ENCODE measurements at places on chromosomes 3 and 15. TPM values are rescaled to one million over a fixed set of nuclear protein-coding genes. Genes with fewer than 3 reads are reported as not detected.

GRCh38 chr15:96958721-96959120, 628.2 kb downstream of the NR2F2 start:
- no peak overlapping the region for H3K27ac ChIP-seq
- H3K27me3 ChIP-seq, result no peaks in the 10 kb centered on the region
- no peak for DNase-seq

DNA sequence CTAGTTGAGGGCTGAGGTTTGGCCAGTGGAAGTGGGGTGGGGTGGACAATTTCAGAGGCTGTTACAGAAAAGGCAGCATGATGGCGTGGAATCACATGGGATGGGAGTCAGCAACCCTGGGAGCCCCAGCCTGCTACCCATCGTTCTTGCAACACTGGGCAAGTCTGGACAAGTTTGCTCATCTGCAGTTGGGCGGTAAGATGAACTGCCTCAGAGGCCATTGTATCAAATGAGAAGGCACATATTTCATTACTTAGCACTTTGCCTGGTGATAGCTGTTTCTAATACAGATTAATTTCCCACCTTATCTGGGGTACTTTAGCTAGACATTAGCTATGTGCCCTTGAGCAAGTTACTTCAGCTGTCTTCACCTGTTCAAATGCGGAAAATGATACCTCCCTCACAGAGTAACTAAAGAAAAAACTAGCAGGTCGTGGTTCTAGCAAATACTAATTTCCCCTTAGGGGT, 248.9 kb downstream of the THSD4 start:
- H3K27ac ChIP-seq, result no peak overlapping the region
- no peaks in the 10 kb centered on the region for H3K4me1 ChIP-seq
- no peak overlapping the region for H3K4me3 ChIP-seq
- no peaks in the 10 kb centered on the region for H3K27me3 ChIP-seq
- no peak for DNase-seq

DNA sequence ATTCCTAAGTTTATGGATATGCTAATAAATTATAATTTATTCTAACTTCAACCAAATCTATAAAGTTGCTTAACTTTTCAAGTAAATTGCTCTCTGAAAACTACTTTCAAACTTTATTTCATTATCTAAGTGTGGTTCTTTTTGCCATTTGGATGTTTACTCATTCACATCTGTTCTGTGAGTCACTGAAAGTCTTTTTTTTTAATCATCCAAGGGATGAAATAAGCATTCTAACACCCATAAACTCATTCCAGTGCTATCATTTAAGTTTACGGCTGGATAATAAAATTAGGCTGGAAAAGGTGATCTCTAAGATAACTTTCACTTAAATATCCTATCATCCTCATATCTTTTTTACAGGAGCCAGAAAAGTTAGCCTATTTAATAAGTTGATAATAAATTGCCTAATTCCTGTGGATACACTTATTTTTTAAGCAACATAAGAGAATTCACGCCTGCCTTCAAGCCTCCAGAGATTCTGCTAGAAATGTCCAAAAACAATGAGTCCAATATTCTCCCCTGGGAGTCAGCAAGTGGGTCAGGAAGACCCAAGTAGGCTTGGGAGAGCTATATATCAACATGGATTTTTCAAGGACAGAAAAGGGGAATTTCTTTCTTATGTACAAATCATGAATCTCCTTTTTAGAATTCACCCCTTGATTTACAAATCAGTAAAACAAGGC, 25.8 kb downstream of the SCG3 start:
- no peaks in the 10 kb centered on the region for H3K4me1 ChIP-seq
- DNase-seq, result no peak
- H3K4me3 ChIP-seq, result no peak overlapping the region
- no peak overlapping the region for H3K27ac ChIP-seq
- H3K36me3 ChIP-seq, result no peaks in the 10 kb centered on the region

GRCh38 chr3:178324356-178324755, 211.9 kb upstream of the KCNMB2 start:
- H3K4me3 ChIP-seq, result no peak overlapping the region
- no peaks in the 10 kb centered on the region for H3K36me3 ChIP-seq
- H3K4me1 ChIP-seq, result no peaks in the 10 kb centered on the region
- no peak for DNase-seq

GRCh38 chr3:46712191-46713049, 5.2 kb downstream of the PRSS50 start:
- no peak overlapping the region for H3K4me3 ChIP-seq
- no peaks in the 10 kb centered on the region for H3K4me1 ChIP-seq
- no peaks in the 10 kb centered on the region for H3K36me3 ChIP-seq

- H3K4me3 ChIP-seq, result no peak overlapping the region
- H3K36me3 ChIP-seq, result peaks cover 30% of the 10 kb centered on the region
- H3K4me1 ChIP-seq, result peaks cover 59% of the 10 kb centered on the region
- peak; percentile 75 for DNase-seq
Observed at GRCh38 chr3:16337856-16338540, 73.0 kb downstream of the OXNAD1 start.

GRCh38 chr15:45586601-45587094, 531 bp upstream of the BLOC1S6 start:
- H3K4me3 ChIP-seq, result peak overlapping the region; percentile 99
- H3K27ac ChIP-seq, result peak overlapping the region; percentile 100
- DNase-seq, result no peak
- H3K4me1 ChIP-seq, result peaks cover 35% of the 10 kb centered on the region
- H3K27me3 ChIP-seq, result no peaks in the 10 kb centered on the region

- no peak overlapping the region for H3K4me3 ChIP-seq
- H3K36me3 ChIP-seq, result peaks cover 6% of the 10 kb centered on the region
- DNase-seq, result peak; percentile 44
Observed at GRCh38 chr3:12929801-12930200, 88.4 kb upstream of the RPL32 start.

GRCh38 chr15:42231088-42231487, 23.0 kb upstream of the VPS39 start:
- H3K4me1 ChIP-seq, result no peaks in the 10 kb centered on the region
- no peak for DNase-seq
- H3K4me3 ChIP-seq, result no peak overlapping the region
- H3K36me3 ChIP-seq, result peaks cover 18% of the 10 kb centered on the region
- no peak overlapping the region for H3K27ac ChIP-seq
- no peaks in the 10 kb centered on the region for H3K27me3 ChIP-seq

GRCh38 chr15:69807721-69808120, 290.0 kb downstream of the TLE3 start:
- peak overlapping the region; percentile 20 for H3K27ac ChIP-seq
- DNase-seq, result peak; percentile 43
- H3K36me3 ChIP-seq, result no peaks in the 10 kb centered on the region
- no peak overlapping the region for H3K4me3 ChIP-seq

GRCh38 chr3:94896994-94897393, 834.1 kb downstream of the NSUN3 start:
- no peak overlapping the region for H3K4me3 ChIP-seq
- H3K4me1 ChIP-seq, result no peaks in the 10 kb centered on the region
- DNase-seq, result no peak
- H3K36me3 ChIP-seq, result no peaks in the 10 kb centered on the region
- no peaks in the 10 kb centered on the region for H3K27me3 ChIP-seq
- no peak overlapping the region for H3K27ac ChIP-seq

DNA sequence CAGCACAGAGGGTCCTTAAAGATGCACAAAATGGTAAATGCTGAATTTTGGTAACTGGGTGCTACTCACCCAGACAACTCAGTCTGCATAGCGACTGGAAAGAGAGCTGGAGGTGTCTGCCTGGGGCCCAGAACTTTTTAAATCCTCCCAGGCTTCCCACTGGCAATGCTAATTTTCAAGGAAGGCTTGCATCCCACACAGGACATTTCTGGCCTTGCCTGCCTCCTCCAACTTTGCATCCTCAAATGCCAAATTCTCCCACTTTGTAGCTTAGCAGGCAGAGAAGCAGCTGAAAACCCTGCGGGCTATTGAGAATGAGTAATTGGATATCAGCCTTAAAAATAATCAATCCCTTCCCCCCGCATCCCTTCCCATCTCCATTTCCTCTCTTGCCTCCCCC, 656.6 kb upstream of the ADAMTS9 start:
- H3K36me3 ChIP-seq, result no peaks in the 10 kb centered on the region
- DNase-seq, result no peak
- H3K27ac ChIP-seq, result no peak overlapping the region
- no peaks in the 10 kb centered on the region for H3K27me3 ChIP-seq
- H3K4me1 ChIP-seq, result no peaks in the 10 kb centered on the region
- H3K4me3 ChIP-seq, result no peak overlapping the region

- no peak overlapping the region for H3K27ac ChIP-seq
- no peak for DNase-seq
- no peaks in the 10 kb centered on the region for H3K36me3 ChIP-seq
- peaks cover 30% of the 10 kb centered on the region for H3K4me1 ChIP-seq
- H3K4me3 ChIP-seq, result no peak overlapping the region
Observed at GRCh38 chr3:31291818-31292217, 240.9 kb upstream of the STT3B start.

DNA sequence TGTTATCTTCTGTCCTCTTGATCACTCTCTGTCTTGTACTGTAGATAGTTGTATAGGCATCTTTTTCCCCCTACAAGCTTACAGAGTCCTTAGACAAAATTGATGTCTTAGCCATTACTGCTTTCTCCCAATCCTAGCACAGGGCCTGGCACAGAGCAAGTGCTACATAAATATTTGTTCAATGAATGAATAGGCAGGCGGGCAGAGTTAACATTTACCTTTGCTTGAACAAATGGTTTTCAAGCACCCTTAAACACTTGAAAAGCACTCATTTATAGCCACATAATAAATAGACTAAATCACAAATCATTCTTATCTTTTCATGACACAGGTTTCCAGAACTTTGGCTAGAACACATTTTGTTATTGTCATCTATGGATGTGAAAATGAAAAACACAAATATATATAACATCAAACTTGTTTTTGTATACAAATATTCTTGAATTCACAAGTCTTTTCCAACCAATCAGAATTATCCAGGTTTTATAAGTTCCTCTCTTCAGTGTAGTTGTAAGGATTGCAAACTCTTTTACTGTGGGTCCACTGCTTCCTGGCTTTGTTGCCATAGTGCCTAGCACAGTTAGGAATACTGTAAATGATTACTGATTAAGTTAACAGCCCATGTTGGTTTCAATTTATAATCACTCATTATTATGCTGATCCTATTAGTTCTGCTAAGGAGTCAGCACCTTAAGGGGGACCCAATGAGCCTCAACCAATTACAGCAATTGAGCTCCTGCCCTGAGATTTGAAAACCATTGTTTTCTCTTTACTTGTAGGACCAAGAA, 61.9 kb downstream of the ISL2 start:
- no peak for DNase-seq
- H3K27me3 ChIP-seq, result no peaks in the 10 kb centered on the region
- H3K4me1 ChIP-seq, result no peaks in the 10 kb centered on the region

DNA sequence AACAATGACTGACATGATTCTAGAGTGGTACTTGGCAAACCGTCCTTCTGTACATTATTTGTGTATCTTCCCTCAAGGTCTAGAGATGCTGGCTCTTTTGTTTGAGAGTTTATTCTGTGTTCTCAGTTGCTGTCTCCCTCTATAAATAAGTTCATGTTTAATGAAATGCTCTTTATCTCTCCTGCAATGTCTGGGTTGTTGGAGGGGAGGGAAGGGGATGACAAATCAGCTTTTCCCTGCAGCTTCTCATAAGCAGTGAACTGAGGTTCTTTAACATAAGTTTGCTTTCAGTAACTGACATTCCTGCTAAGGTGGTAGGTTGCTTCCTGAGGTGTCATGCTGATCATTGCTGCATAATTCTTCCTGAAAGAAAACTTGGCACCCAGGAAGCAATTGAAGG, 21.8 kb downstream of the ITPR1 start:
- H3K4me3 ChIP-seq, result no peak overlapping the region
- H3K27me3 ChIP-seq, result no peaks in the 10 kb centered on the region
- peaks cover 2% of the 10 kb centered on the region for H3K36me3 ChIP-seq
- no peak for DNase-seq
- H3K4me1 ChIP-seq, result peaks cover 28% of the 10 kb centered on the region

GRCh38 chr15:85742186-85742821, 52.4 kb downstream of the KLHL25 start:
- H3K27me3 ChIP-seq, result no peaks in the 10 kb centered on the region
- peak overlapping the region; percentile 54 for H3K27ac ChIP-seq
- peaks cover 7% of the 10 kb centered on the region for H3K4me1 ChIP-seq

GRCh38 chr3:149480326-149481017, 6.0 kb downstream of the TM4SF4 start:
- H3K27ac ChIP-seq, result no peak overlapping the region
- H3K4me3 ChIP-seq, result no peak overlapping the region
- no peaks in the 10 kb centered on the region for H3K4me1 ChIP-seq
- DNase-seq, result peak; percentile 66
- no peaks in the 10 kb centered on the region for H3K36me3 ChIP-seq
- no peaks in the 10 kb centered on the region for H3K27me3 ChIP-seq

DNA sequence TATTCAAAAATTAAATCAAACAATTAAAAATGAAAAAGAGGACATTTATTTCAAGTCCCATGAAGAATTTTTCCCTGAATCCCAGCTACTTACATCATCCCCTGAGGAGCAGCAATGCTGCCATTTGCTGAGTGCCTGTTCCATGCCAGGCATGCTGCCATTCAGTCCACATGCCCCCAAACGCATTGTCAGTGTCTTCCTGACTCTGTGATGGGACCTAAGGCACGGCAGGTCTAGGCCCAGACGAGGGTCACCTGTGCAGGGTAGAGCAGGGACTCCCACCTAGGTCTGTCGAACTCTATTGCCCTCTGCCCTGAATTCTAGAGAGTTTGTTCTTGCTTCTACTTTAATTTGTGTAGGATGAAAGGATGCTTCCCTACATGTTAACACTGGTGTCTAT, 7.0 kb downstream of the PSTPIP1 start:
- peaks cover 96% of the 10 kb centered on the region for H3K4me1 ChIP-seq
- no peak for DNase-seq
- H3K27me3 ChIP-seq, result no peaks in the 10 kb centered on the region
- peak overlapping the region; percentile 75 for H3K27ac ChIP-seq
- H3K4me3 ChIP-seq, result peak overlapping the region; percentile 9

Gene STXBP5L
- not detected for total RNA-seq

Gene CIDEC
- not detected for total RNA-seq

Gene ZNF620
- total RNA-seq, result 2.9 TPM

Gene CCR5
- 2.0 TPM for total RNA-seq

Gene ANKUB1
- not detected for total RNA-seq

Gene LYSMD2
- 18.6 TPM for total RNA-seq

Gene FEZF2
- total RNA-seq, result not detected

Gene NFKBIZ
- total RNA-seq, result 65.9 TPM

Gene SLC12A1
- not detected for total RNA-seq

Gene IGSF11
- 0.14 TPM for total RNA-seq

Gene CYP1A2
- not detected for total RNA-seq

Gene ACKR4
- total RNA-seq, result not detected

Gene IP6K1
- 28.8 TPM for total RNA-seq

Gene FBXW12
- not detected for total RNA-seq

Gene TLR9
- total RNA-seq, result 0.90 TPM

Gene CAPN3
- 2.2 TPM for total RNA-seq

Gene SAMMSON
- not detected for total RNA-seq

Gene INSYN1
- total RNA-seq, result not detected

Gene ZNF385D
- total RNA-seq, result not detected

Gene PRSS50
- not detected for total RNA-seq
